Upper lobe of left lung (tissue), 6 donors: ENCODE measurements at places on chromosomes 1 and 21. TPM values are rescaled to one million over a fixed set of nuclear protein-coding genes. Genes with fewer than 3 reads are reported as not detected.

DNA sequence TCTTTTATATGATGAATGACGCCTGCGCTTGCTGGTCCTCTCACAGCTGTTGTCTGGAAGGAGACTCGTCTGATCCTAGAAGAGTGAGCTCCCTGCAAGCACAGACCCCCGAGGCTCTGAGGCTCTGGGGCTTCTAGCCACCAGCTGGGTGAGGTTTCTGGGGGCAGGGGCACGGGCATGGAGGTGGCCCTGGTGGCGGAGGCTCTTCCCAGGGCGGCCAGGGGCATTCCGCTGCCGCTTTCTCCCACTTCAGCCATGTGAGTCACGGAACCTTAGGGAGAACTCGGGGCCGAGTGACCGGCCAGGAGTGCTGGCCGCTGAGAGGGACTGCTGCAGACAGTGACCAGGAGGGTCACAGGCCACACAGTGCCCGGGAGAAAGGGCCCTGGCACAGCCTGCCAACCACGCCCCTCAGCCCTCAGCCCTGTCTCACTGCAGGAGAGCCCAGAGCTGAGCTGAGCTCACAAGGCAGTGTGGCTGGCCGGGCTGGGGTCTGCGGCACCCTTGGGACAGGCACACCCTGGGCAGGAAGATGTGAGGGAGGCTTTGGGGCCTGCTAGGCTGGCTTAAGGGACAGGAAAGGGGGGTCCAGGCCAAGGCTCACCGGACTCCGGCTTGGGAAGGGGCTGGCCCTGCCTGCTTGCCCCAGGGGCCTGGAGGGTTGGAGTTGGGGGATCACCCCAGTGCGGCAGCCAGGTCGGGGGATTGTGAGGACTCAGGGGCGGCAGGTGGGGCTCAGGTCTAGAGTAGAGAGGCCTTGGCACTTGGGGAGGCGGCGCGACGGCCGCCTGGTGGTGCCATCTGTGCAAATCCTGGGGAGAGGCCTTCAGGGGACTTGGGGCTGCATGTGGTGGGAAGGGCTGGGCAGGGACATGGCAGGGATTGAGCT is 35.7 kb downstream of the MORN1 start:
- H3K4me3 ChIP-seq: no peak overlapping the region
- no peaks in the 10 kb centered on the region for H3K4me1 ChIP-seq
- peak; percentile 66 for DNase-seq
- H3K36me3 ChIP-seq: no peaks in the 10 kb centered on the region
- no peak overlapping the region for H3K27ac ChIP-seq
- H3K27me3 ChIP-seq: no peaks in the 10 kb centered on the region

DNA sequence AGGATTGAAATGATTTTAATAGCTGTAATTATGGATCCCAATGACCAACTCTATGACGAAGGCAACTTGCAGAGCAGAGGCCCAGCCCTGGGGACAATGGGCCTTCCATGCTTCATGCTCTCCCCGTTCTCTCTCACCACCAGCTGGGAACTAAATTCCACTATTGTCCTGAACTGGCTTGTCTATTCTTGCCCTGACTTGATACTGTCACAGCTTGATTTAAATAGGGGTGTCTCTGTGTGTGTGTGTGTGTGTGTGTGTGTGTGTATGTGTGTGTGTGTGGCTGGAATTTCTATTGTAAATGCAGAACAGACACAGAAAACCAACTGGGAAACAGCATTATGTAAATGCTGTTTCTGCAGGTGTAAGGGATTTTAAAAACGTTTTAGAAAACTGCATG is 57.0 kb downstream of the SLC22A15 start:
- H3K27me3 ChIP-seq: no peaks in the 10 kb centered on the region
- H3K4me1 ChIP-seq: no peaks in the 10 kb centered on the region
- no peak for DNase-seq
- H3K4me3 ChIP-seq: no peak overlapping the region

- peaks cover 21% of the 10 kb centered on the region for H3K4me1 ChIP-seq
- H3K27ac ChIP-seq: no peak overlapping the region
- no peaks in the 10 kb centered on the region for H3K27me3 ChIP-seq
- DNase-seq: no peak
- H3K4me3 ChIP-seq: no peak overlapping the region
Measured at GRCh38 chr1:75616436-75617433, 5.8 kb upstream of the SLC44A5 start.

DNA sequence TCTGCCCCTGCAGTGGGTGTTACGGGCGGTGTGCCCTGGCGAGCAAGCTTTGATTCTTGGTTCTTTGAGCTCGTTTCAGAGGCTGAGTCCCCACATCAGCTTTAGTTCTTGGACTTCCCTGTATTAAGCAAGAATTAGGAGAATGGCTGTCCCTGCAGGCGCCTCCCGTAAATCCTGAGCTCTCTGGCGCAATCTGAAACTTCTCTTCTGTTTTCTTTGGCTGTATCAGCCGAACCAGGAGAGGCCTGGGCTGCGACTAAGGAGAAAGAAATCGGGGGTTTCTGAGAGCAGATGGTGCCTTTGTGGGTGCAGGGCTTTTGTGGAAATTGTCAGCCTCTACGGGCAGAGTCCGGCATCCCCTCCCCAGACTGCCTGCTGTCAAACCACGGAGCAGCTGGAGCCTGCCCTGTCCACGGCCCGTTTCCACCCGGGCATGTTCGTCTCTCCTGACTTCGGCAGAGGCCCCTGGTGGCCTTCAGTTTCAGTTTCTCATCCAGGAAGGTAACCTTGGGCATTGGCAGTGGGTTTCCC is 17.9 kb downstream of the CSTB start:
- peaks cover 16% of the 10 kb centered on the region for H3K4me1 ChIP-seq
- peak overlapping the region; percentile 85 for H3K27ac ChIP-seq
- peak; percentile 64 for DNase-seq
- H3K36me3 ChIP-seq: peaks cover 70% of the 10 kb centered on the region
- H3K27me3 ChIP-seq: no peaks in the 10 kb centered on the region
- peak overlapping the region; percentile 25 for H3K4me3 ChIP-seq

DNA sequence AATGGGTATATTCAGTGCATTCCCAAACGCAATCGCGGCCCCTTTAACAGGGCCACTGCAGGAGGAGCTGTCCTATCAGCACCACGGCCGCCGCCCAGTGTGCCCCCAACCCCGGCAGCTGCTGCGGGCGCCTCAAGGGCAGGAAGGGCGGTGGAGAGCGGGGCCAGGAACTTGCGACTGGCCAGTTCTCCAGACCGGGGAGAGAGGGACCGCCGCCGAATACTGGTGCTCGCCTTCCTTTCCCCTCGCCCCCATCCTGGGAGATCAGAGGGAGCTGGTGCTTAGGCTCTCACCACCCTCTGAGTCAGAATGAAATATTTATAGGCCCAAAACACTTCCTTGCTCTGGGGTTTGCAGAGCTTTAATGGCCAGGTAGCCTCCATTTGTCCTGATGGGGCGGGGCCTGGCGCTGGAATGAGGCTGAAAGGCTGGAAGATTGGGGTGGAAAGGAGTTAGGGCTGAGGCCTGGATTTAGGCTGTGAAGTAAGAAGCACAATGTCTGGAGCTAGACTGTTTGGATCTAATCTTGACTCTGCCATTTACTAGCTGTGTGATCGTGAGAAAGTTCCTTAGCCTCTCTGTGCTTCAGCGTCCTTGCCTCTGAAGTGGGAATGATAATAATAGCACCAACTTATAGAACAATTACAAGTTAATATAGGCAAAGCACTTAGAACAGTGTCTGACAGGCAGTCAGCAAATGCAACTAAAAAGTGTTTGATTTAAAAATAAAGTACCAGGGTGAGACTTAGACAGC is 75.5 kb downstream of the NAV1 start:
- H3K27ac ChIP-seq: peak overlapping the region; percentile 19
- peak; percentile 88 for DNase-seq
- peaks cover 10% of the 10 kb centered on the region for H3K4me1 ChIP-seq
- no peak overlapping the region for H3K4me3 ChIP-seq
- H3K36me3 ChIP-seq: no peaks in the 10 kb centered on the region
- no peaks in the 10 kb centered on the region for H3K27me3 ChIP-seq

The VHLL gene
- total RNA-seq: not detected

The LRRC8B gene
- total RNA-seq: 15.8 TPM

The HRNR gene
- not detected for total RNA-seq

The VASH2 gene
- total RNA-seq: 0.89 TPM
